ENCODE measurements at places on chromosomes 5 and 9. TPM values are rescaled to one million over a fixed set of nuclear protein-coding genes. Genes with fewer than 3 reads are reported as not detected.

DAB2 gene
- polyA plus RNA-seq = 15.4 TPM

GRM6 gene
- not detected for polyA plus RNA-seq

SNX24 gene
- 14.7 TPM for polyA plus RNA-seq

- no peak overlapping the region for H3K4me3 ChIP-seq
- H3K27me3 ChIP-seq = no peaks in the 10 kb centered on the region
Measured at GRCh38 chr5:34555699-34556508, 100.2 kb upstream of the RAI14 start.

GRCh38 chr5:138179277-138179857 lies 455 bp downstream of the KIF20A start:
- peak overlapping the region; percentile 87 for H3K4me3 ChIP-seq
- no peak overlapping the region for H3K27ac ChIP-seq
- H3K36me3 ChIP-seq = no peaks in the 10 kb centered on the region

GRCh38 chr9:132740526-132741309 lies 70.5 kb downstream of the GTF3C4 start:
- H3K4me3 ChIP-seq = no peak overlapping the region
- DNase-seq = no peak
- H3K27ac ChIP-seq = no peak overlapping the region
- peaks cover 7% of the 10 kb centered on the region for H3K4me1 ChIP-seq

DNA sequence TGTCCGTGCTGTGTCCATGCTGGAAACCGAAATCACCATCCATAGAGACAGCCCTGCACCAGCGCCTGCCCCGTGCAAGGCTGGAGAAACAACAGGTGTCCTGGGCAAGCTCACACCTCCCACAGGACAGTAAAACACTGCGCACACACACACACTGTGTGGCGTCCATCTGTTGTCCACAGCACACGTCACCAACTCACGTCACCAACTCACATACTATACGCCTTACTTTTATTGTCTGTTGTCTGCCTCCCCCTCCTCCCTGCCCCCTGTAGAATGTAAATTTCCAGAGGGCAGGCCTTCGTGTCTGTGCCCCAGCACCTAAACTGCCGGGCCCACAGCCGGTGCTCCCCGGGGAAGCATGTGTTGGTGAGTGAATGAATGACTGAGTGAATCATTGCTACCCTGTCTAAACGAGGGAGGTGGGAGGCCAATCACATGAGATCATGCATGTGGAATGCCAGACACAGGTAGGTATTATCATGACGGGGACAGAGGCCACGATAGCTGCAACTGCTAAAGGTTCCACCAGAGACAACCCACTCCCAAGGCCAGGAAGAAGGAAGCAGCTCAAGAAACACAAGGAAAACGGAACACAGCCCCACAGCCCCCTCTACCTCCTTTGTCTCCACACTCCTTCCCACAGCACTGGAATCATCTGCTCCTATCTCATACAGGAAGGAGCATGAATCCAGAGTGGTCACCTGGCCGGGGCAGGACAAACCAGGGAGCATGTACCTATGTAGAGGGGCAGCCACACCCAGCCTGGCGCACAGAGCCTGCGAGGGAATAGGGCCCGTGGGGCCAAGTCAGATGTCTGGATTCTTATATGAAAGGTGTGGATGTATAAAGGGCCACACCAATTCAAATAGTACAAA lies 41.9 kb downstream of the STK10 start:
- peaks cover 14% of the 10 kb centered on the region for H3K4me1 ChIP-seq
- no peaks in the 10 kb centered on the region for H3K27me3 ChIP-seq
- H3K27ac ChIP-seq = no peak overlapping the region
- H3K4me3 ChIP-seq = no peak overlapping the region
- no peaks in the 10 kb centered on the region for H3K36me3 ChIP-seq

- DNase-seq = no peak
- no peak overlapping the region for H3K4me3 ChIP-seq
- no peak overlapping the region for H3K27ac ChIP-seq
Measured at GRCh38 chr9:138070815-138071214, 193.2 kb downstream of the CACNA1B start.

DNA sequence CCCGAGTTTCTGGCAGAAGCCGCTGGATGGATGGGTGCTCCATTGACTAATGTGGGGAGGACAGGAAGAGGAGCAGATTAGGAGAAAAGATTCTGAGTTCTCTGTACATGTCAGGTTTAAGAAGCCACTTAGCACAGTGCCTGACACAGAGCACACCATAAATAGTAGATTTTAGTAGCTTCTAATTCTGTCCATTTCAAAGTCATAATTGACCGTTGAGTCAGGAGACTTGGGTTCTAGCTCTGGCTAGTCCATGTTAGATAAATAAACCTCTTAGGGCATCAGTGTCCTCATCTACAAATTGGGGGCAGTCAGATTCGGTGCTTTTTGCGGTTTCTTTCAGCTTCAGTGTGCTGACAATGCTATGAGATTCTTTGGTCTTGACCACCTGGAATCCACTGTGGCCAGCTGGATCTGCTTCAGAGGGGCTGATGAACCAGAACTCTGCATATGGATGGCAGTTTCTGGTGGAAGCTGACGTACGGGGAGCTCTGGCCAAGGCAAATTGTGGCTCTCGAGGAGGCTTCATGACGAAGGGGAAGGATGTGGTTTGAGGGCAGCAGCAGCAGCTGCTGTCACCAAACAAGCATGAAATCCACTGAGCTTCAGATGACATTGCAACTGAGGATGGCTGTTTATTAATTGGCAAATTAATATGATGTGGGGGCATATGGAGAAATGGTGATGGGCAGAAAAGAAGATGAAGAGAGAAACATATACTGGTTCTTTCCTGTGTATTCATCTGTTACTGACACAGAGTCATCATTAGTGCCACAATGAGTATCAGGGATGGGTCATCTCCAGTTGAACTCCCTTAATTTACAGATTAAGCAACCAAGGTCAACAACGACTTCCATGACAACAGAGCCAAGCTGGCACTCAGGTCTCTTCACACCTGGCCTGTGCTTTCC lies 134.4 kb downstream of the AOPEP start:
- peaks cover 28% of the 10 kb centered on the region for H3K4me1 ChIP-seq
- no peaks in the 10 kb centered on the region for H3K27me3 ChIP-seq
- H3K4me3 ChIP-seq = no peak overlapping the region
- H3K36me3 ChIP-seq = no peaks in the 10 kb centered on the region
- DNase-seq = no peak
